ENCODE measurements at places on chromosomes 11 and 22. TPM values are rescaled to one million over a fixed set of nuclear protein-coding genes. Genes with fewer than 3 reads are reported as not detected.

Gene OR10G6
- not detected for total RNA-seq

- no peak for DNase-seq
Observed at GRCh38 chr11:122131126-122131525, 15.1 kb upstream of the BLID start.

DNA sequence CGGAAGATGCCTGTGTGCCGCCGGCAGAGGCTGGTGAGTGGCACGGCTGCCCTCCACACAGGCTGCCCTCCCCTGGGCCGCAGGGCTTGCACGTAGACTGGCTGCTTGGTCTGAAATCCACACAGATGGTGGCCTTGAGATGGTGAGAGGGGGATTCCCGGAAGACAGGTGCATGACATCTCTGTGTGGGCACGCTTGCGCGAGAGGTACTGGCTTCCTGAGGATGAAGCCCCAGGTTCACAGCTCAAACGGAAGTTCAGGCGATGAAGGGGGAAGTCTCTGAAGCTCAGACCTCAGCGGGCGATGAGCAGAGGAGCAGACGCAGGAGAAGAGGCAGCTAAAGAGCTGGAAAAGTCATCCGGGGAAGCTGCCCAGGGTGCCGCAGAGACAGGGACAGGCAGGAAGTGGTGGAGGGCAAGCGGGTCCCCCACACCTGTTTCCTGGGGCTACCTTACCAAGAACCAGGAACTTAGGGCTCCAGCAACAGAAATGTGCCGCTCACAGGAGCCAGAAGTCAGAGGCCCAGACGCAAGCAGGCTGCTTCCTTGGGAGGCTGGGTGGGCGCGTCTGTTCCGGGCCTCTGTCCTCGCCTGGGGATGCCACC lies 7.2 kb downstream of the CRELD2 start:
- DNase-seq: peak; percentile 45

GRCh38 chr22:17827466-17827865 lies 53.2 kb upstream of the BID start:
- no peak for DNase-seq

GRCh38 chr22:23533328-23533762 lies 46.7 kb downstream of the IGLL1 start:
- peak; percentile 41 for DNase-seq

DNA sequence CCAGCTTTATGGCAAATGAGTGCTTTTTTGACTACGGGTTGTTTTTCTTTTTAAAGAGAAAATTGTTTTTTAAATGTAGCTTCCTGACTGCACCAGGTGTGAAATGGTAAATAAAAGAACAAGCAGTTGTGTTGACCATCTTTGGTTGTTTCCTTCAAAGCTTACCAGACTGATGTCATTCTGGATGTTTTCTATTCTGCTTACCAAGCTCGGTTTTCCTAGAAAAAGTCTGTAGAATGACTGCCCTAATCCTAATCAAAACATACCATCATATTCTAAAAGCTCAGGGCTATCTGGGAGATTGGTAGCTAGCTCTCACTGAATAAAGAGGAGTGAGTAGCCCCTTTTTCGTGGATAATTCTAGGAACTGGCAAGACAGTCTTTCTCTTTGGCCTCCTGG lies 77.7 kb downstream of the GAB2 start:
- no peak for DNase-seq

Gene PRODH
- total RNA-seq: 1.0 TPM

GRCh38 chr22:36238373-36239149 lies 766 bp downstream of the APOL2 start:
- DNase-seq: no peak

GRCh38 chr22:48760481-48761390 lies 1066.9 kb downstream of the BRD1 start:
- DNase-seq: peak; percentile 41

Gene INPP5J
- 3.3 TPM for total RNA-seq

DNA sequence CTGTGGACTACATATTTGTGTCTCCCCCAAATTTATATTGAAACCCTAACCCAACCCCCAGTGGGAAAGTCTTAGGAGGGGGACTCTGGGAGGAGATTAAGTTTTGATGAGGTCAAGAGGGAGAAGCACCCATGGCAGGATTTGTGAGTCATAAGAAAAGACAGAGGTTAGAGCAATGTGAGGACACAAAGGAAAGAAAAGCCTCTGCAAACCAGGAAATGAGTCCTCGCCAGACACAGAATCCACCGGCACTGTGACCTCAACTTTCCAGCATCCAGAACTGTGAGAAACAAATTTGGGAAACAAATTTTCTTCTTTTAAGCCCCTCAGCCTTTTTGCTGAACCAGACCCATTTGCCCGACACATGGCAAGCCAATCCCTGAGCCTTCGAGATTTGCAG lies 397.0 kb downstream of the NTM start:
- no peak for DNase-seq

Gene RASD2
- total RNA-seq: 29.8 TPM

Gene TMEM135
- 49.0 TPM for total RNA-seq

Gene FAM227A
- 0.78 TPM for total RNA-seq

DNA sequence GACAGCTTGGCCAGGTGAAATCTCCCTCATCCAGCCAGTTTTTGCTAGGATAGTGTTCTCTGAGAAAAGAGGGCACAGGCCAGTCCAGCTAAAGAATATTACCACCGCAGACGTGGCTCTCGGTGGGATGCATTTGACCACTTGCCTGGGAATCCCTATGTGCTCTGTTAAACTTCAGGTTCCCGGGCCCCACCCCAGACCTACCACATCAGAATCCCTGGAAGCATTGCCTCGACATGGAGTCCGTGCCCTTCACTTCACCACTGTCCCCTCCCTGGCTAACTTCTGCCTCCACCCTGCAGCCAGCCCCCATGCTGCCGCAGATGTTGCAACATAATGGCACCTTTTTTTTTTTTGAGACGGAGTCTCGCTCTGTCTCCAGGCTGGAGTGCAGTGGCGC lies 56.9 kb upstream of the EMID1 start:
- DNase-seq: no peak

DNA sequence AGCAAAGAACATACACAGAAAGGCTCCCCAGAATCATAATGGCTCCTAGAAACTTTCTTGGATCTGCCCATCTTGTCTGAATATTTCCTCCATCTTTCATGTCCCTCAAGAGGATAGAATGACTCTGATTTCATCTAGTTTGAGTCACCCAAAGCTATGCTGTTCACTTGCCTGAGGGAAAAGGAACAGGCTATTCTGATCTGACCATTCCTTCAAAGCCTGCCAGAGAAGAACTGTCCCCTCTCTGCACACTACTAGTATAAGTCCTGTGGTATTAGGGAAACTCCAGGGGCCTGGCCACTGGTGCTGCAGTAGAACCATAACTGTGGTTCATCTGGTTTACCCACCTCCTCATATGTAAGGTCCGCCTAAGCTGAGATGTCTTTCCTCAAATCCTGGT lies 2.4 kb upstream of the PATE1 start:
- DNase-seq: no peak

DNA sequence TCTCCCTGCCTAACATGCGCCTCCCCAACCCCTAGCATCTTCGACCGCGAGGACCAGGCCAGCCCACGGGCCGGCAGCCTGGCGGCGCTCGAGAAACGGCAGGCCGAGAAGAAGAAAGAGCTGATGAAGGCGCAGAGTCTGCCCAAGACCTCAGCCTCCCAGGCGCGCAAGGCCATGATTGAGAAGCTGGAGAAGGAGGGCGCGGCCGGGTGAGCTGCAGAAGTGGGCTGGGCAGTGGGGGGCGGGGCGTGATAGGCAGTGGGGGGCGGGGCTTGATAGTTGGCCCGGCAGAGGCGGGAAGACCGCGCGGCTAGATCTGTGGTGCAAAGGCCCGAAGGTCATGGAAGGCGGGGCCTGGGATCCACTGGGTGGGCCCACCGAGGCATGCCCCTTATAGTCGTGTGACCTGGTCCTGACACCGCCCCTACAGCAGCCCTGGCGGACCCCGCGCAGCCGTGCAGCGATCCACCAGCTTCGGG lies 8.7 kb downstream of the SELENOM start:
- DNase-seq: no peak

- DNase-seq: no peak
Observed at GRCh38 chr11:19199771-19200170, 2.0 kb downstream of the CSRP3 start.

DNA sequence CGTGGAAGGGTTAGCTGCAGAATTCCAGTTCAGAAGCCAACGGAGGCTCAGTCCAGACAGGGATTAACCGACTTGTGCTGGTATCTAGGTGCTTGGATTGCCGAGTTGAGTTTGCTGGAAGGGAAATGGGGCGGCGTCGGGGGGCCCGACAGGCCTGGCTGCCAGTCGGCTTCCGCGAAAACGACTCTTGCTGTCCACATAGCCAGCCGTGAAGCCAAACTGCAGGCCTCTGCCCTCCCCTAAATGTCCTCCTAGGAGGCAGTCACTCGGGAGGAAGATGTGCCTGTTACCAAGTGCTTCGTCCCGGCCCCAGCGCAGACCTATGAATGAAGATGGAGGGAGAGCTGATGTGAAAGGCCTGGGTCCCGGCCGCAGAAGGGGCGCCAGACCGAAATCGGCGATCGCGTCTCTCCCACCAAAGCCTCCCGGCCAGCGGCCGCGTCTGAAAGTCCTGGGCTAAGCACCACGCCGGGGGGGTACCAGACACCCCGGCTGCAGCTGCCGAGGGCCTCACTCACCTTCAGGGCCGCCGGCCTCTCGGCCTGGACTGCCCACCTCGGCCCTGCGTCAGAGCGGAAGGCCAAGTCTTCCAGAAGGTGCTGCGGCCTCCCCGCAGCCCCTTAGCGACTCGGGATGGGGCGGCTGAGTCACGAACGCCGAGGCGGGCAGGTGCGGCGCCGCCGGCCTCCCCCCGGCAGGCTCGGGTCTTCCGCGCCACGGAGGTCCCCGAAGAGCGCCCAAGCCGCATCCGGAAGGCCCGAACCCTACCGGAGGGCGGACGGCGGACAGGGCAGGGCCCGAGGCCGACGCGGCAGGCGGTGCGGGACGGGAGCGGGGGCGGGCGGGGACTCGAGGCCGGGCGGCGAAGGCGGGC lies 7.5 kb downstream of the DPAGT1 start:
- peak; percentile 59 for DNase-seq

DNA sequence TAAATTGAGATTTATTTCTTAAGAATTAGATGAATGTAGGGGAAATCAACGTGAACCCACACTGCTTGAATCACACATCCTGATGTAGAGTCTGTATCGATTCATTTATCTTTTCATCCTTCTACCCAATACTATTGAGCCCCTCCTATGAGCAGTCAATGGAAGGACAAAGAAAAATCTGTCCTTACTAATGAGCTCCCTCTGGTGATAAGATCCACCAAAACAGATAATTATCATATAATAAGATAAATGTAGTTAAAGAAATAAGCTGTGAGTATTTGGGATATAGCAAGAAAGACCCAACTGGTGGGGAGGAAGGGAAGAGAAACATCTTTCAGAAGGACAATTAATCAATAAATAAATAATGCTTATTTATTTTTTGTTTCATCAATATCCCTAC lies 385.1 kb upstream of the CCDC90B start:
- DNase-seq: no peak

DNA sequence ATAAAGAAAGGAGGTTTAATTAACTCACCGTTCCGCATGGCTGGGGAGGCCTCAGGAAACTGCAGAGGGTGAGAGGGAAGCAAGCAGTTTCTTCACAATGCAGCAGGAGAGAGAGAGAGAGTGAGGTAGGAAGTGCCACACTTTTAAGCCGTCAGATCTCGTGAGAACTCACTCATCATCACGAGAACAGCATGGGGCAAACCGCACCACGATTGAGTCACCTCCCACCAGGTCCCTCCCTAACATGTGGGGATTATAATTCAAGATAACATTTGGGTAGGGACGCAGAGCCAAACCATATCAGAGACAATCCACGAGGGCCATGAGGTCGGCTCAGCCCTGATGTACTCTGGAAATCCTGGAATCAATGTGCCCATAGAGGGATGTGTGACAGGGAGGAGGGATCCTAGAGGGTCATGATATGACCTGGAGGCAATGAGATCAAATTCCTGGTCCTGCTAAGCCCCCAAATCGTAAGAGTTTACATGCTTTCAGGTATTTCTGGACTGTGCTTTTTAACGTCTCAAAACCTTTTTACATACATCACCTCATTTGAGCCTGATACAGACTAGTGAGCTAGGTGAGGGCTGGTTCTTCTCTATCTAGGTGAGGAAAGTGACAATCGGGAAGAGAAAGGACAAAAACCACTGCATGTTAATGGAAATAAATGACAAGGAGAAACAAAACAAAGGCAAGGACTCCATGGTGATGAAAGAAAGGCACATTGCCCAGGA lies 19.5 kb upstream of the RASSF10 start:
- DNase-seq: no peak

Gene FREY1
- total RNA-seq: 0.65 TPM

GRCh38 chr11:117121176-117121575 lies 22.9 kb upstream of the PAFAH1B2 start:
- DNase-seq: no peak

GRCh38 chr11:119803726-119804294 lies 74.8 kb upstream of the NECTIN1 start:
- DNase-seq: peak; percentile 40

Data from aorta (tissue), 5 donors.